Right renal pelvis (tissue), 4 donors: ENCODE measurements at places on chromosomes 12 and 14.

DNA sequence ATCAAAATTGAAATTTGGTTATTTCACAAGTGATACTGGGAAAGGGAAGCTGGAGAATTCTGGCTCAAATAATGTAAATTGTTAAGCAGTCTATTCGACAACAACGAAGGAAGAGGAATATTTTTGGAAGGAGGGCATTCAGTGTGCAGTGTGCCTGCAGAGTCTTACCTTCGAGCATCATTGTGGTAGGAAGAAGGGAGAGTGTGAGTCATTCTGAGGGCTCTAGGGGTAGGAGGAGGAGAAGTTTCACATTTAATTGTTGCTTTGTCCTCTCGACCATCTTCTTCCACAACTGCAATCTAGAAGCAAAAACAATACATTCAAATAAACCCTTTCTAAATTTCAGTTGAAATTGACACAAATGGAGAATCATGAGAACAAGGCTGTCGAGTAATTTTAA, 263.0 kb downstream of the ACSS3 start:
- DNase-seq: no peak

- no peak for DNase-seq
These were observed 50.4 kb downstream of the DICER1 start for GRCh38 chr14:95106971-95107370.

GRCh38 chr14:88493392-88494185, 61.2 kb downstream of the PTPN21 start:
- DNase-seq: no peak

DNA sequence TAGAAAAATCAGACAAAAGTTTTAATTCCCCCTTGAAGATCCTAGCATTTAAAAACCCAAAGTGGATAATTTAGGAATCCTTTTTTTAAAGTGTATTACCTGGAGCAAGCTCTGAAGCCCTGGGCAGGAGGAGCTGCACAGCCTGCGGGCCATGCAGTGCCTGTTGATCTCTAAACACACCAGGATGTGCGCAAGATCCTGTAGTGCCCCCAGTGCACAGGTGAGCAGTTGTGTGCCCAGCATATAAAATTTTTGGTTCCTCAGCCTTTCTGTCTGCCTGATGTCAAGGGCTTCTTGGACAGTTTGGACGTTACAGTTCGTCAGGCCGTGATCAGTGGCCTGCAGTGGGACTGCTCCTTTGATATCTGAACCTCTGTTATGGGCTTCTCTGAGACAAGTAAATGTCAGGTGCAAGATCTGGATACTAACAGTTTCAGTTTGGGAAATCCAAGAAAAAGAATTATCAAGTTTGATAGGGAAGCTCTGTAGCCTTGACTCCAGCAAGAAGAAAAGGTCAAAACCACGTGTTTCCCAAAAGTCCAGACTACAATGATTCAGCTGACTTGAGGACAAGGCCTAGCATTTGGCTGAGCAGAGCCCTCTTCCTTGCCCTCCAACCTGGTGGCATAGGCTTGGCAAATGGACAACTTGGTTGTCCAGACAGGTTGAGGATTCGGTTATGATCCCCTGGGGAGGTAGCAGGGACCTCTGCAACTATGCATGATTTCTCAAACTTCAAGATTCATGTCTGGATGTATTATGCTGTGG, 1.0 kb downstream of the ATXN7L3B start:
- no peak for DNase-seq

DNA sequence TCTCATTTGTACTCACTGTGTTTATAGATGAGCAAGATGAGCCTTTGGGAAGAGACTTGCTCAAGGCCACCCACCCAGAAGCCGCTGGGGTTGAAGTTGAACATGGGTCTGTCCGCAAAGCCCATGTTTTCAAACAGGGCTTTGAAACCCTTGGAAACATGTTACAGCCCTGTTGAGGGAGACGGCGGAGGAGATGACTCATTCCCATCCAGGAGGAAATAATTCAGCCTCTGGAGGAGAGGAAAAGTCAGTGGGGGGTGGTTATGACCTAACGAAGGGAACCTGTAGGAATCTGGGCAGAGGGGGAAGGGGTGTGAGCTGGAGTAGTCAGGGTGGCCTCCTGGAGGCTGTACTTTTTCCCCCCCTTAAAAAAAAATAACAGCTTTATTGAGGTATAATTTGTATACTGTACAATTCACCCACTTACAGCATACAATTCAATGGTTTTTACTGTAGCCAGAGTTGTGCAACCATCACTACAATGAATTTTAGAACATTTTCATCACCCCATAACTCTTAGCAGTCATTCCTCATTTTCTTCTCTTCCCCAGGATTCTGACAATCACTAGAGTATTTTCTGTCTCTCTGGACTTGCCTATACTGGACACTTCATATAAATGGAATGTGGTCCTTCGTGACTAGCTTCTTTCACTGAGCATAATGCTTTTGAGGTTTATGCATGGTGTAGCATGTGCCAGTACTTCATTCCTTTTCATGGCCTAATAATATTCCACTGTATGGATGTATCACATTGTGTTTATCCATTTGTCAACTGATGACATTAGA, 1.9 kb upstream of the RIN3 start:
- DNase-seq: no peak

DNA sequence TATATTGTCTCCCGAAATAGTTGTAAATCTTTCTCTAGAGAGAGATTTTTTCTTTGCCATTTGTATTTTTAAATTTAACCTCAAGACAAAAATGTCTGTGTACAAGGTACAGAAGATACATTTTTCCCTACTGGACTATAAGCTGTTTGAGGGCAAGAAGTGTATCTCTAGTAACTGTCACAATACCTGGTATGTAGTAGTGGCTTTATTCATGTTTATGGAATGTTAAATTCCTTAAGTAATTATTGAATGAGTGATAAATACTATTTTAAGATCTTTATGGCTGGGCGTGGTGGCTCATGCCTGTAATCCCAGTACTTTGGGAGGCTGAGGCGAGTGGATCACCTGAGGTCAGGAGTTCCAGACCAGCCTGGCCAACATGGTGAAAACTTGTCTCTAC, 24.4 kb upstream of the CDK17 start:
- no peak for DNase-seq

DNA sequence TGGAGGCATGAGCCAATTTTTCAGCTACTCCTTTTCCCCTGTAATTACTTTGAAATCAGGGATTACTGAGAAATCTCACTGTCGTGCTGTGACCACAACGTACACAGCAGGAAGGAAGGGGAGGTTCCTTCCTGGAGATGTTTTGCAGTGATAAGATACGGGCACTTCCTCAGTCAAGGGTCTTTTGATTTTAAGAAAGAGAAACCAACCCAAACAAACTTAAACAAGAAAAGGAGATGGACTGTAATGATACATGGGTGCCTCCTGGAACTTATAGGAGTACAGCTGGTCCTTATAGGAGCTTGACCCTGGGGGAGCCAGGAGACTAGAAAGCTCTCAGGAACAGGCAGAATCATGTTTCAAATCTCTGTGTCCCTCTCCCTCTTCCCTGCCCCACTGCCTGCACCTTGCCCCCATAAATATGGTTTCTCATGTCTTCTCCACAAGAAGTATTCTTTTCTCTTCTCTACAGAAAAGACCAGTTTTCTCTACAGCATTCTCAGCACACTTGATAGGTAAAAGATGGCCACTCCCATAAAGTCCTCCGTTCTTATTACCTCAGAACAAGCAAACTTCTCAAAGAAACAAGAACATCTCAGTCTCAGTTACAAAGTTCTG, 281.1 kb upstream of the AMIGO2 start:
- no peak for DNase-seq
